ENCODE measurements at places on chromosomes 2 and 18.

- DNase-seq = no peak
Observed at GRCh38 chr2:69054431-69054830, 41.5 kb downstream of the ANTXR1 start.

DNA sequence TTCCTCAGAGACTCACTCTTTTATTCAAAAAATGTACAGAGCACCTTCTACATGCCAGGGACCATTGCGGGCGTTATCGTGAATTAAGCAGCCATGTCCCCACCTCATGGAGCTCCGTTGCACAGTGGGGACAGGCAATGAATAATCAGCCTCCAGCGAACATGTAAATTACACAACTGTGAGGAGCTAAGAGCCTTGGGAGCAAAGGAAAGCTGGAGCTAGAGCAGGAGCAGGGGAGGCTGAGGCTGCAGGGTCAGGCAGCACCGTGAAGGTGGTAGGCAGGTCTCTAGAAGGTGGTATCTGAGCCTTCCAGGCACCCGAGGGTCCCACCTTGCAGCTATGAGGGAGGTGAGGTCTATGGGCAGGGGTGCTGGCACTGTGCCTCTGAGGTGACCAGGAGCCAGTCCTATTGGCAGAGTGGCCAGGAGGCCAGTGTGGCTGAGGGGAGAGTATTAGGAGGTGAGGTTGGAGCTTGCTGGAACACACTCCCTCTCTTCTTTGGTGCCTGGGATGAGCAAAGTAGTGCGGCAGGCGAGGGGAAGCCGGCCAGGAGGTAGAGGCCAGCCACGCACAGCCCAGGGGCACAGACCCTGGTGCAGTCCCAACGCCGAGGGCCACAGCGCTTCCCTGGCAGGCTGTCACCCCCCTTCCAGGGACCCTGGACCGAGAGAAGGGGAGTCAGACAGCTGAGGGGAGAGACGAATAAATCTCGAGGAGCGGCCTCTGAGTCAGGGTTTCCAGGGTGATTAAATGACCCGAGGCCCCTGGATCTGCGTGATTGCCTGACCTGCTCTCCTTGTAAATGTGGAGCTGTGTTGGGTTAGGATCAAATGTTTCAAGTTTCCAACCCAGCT, 167.3 kb downstream of the SEPTIN10 start:
- no peak for DNase-seq

GRCh38 chr18:58609536-58609993, 19.3 kb downstream of the ALPK2 start:
- DNase-seq = no peak

DNA sequence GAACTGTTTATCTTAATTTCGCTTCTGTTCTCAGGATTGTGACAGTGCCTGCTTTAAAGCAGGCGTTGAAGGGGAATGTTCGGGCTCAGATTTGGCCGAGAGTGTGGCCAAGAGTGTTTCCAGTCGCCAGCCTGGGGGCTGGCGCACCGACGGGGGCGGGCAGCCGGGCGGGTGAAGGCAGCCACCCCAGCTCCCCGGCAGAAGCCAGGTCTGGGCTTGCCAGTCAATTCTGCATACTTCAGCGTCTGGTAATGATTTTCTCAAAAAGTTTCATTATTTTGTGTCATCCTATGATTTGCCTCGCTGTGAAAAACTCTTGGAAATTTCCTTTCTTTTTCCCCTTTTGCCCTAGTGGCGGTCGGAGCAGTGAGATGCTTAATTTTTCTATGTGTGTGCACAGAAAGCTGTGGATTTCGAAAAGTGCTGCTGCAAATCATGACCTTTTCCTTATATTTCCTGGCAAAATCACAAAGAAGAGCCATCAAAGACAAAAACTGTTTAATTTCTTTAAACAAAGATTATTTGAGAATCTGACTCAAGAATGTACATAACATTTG, 856 bp downstream of the FAM228A start:
- no peak for DNase-seq

GRCh38 chr2:105611333-105611637, 133.4 kb upstream of the NCK2 start:
- no peak for DNase-seq

DNA sequence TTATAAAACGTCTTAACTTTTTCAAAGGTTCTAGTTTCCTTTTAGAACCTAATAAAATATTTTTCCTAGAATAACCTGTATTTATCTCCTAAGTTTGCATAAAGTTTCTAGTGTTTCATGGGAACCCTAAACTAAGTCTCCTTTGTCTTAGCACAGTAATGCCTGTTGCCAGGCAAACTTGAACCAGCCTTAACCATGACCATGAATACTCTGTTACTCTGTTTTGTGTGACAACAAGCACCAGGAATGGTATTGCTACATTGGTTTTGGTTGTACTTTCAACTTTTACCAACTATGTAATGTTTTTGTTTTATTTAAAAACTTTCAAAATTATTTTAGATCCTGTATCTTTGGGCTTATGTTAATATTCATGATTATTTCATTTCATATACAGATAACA, 137.6 kb downstream of the CERS6 start:
- no peak for DNase-seq

- DNase-seq = no peak
Observed at GRCh38 chr18:70600225-70600925, 311.5 kb downstream of the SOCS6 start.

GRCh38 chr2:159706385-159706980, 5.8 kb upstream of the MARCHF7 start:
- DNase-seq = no peak

- no peak for DNase-seq
Observed at GRCh38 chr2:86065512-86065911, 40.2 kb downstream of the POLR1A start.

DNA sequence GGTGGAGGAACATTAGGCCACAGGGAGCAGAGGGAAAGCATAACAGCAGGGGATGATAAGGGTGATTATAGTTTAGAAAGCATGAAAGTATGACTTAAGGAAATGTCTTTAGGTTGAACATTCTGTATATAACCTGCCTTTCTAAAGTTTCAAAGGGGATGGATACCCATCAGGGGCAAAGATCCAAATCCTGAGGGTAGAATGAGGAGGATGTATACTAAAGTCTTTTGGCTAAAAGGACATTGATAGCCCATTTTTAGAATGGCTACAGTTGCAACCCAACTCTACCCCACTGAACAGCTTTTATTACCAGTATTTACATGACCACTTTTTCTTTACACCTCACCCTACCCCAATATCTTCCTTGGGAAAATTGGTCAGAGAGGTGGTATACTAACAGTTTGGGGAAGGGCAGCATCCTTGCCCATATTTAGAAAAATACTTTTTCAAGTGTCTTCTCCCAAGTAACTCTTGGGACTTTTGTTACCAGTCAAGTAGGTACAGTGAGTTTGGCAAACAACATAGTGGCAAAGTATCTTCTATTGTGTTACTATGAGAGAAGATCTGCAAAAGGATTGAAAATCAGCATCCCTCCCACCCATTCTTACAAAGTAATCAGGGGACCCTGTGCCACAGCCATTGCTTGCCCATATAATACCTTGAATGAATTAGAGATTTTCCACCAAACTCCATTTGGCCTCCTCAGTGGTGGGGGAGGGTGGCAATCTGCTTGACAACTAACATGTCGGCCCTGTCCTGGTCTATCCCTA, 8.3 kb downstream of the MAT2A start:
- no peak for DNase-seq

GRCh38 chr2:11237122-11237521, 81.9 kb downstream of the SLC66A3 start:
- no peak for DNase-seq

- DNase-seq = no peak
Observed at GRCh38 chr2:229087843-229088516, 183.1 kb downstream of the PID1 start.

DNA sequence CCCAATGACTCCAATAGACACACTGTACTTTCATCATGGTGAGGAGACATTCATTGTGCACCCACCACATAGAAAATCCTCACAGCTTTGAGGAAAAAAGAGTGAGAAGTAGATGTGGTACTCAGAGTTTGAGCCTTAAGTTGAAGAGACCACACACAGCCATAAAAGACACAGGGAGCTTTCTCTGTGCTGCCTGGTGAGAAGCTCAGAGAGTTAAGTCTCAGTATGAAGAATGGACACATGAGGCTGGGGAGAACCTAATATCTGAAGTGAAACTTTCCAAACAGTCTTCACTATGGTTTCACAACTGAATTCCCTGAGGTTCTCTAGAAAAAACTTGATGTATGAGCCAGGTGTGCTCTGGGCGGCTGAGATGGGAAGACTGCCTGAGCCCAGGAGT, 237.9 kb downstream of the NBAS start:
- DNase-seq = no peak

- DNase-seq = no peak
Observed at GRCh38 chr2:236863729-236864126, 222.0 kb upstream of the COPS8 start.

- DNase-seq = no peak
Observed at GRCh38 chr2:220614064-220614463, 958.0 kb downstream of the EPHA4 start.

- DNase-seq = no peak
Observed at GRCh38 chr2:138023298-138023697, 59.0 kb downstream of the HNMT start.

- no peak for DNase-seq
Observed at GRCh38 chr2:237319887-237320286, 94.1 kb downstream of the COL6A3 start.

- DNase-seq = no peak
Observed at GRCh38 chr18:1475867-1476266, 571.2 kb downstream of the ADCYAP1 start.

DNA sequence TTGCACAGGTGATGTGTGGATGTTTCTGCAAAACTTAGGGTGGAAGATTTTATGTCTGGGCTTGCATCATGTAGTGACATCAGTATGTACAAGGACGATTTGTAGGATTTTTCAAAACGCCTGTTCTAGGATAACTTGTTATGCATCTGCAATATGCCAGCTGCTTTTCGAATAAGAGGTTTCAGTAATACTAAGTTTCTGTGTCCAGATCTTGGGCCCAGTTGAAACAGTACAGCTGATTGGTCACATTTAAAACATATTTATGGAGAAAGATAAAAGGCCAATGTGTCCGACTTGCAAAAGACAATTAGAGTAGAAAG, 1.2 kb downstream of the PTPN4 start:
- DNase-seq = no peak

DNA sequence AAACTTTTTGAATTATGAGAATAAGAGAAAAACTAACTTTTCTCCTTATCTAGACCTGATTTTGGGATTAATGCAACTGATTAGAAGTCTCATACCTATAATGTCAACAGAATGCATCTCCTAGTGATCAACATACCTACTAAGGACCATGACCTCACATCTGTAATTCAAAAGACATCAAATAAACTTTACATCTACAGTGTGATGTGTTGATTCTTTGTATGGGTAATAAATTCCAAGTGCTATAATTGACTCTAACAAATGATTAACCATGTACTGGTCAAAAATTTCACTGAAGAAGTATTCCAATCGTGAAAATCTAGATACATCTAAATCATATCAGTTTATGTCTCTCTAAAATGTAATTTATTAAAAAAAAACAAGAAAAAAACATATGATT, 84.5 kb downstream of the STRN start:
- DNase-seq = no peak

DNA sequence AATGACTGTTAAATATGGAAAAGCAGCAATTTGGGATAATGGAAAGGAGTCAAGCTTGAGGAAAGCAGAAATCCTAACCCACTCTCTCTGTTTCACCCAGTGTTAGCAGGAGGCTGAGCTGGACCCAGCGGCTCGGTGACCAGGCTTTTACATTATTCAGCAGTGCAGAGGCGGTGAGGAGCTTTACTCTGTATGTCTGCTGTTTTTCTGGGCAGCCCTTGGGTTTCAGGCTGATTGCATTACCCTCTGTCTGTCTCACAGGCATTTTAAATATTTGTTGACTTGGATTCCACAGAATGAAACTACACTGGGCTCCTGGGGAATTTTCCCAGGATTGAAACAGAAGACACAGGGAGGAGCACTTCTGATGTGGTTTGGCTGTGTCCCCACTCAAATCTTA, 368.0 kb downstream of the GALR1 start:
- no peak for DNase-seq

DNA sequence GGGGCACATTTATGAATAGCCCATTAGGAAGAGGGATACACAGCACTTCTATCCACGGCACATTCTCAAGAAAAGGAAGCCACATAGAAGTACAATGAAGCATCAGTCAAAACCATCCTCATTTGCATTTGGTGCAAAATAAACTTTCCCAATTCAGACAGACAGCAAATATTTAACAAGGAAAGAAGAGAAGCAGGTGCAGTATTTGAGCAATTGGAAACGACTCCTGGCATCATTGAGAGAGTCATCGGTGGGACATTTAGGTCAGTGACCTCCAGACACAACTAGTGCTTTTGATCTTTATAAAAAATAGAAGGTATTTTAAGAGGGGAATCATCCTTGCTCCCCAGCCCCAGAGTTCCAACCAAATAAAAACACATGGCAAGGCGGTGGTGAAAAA, 118.0 kb downstream of the MREG start:
- DNase-seq = no peak

DNA sequence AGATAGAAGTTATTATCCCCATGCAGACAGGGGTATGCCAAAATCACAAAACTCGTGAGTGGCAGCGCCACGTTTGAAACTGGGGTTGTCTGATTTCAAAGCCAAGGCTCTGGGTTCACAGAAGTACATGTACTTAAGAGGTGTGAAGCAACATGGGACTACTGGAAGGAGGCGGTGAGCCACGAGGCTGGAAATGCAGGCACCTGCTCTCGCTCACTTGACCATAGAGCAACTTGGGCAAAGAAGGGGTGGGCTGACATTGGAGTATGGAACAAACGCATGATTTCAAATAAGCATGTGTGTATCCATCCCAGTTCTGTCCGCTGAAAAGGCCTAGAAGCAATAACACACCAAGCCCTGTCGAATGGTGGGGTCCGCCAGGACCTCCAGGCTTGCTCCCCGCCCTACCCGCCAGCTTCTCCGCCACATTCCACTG, 593 bp upstream of the ACTR2 start:
- no peak for DNase-seq

DNA sequence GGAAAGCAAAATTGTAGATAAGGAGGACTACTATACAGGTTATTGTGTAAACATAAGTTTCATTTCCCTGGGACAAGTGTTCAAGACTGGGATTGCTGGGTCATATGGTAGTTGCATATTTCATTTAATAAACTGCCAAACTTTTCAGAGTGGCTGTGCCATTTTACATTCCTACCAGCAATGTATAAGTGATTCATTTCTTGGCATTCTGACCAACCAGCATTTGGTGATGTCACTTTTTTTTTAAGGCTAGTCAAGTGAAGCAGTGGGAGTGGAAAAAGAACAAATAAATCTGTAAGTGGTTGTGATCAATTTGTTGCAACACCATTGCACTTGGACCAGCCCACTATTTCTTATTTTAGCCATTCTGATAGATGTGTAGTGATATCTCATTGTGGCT, 5.2 kb upstream of the CHCHD5 start:
- no peak for DNase-seq

- DNase-seq = no peak
Observed at GRCh38 chr2:120548627-120549608, 186.8 kb upstream of the GLI2 start.

GRCh38 chr2:176260689-176261088, 8.6 kb upstream of the MTX2 start:
- no peak for DNase-seq

DNA sequence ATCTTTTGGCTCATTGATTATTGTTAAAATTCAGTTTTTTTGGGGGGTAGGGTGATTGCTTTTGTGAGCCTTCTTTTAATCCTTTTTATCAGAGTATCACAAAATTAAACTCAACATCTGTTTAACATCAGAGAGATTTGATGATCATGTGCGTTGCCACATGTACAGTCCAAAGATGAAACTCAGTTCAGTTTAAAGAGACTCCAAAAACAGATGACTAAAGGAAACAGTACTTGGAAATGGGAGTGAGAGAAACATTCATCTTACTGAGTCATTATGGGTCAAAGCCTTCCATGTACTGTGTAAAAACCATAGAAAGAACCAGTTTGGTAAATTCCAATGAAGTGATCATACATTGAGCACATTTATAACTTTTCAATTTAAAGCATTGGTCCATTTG, 53.0 kb downstream of the LYPD6 start:
- no peak for DNase-seq

Data from CD4-positive, alpha-beta T cell treated with Interleukin-6 at 100 ng/mL for 8 hours (primary cell).